ENCODE measurements at places on chromosomes 5 and 9.

GRCh38 chr5:94908889-94909480 lies 290.5 kb downstream of the SLF1 start:
- no peak for DNase-seq

DNA sequence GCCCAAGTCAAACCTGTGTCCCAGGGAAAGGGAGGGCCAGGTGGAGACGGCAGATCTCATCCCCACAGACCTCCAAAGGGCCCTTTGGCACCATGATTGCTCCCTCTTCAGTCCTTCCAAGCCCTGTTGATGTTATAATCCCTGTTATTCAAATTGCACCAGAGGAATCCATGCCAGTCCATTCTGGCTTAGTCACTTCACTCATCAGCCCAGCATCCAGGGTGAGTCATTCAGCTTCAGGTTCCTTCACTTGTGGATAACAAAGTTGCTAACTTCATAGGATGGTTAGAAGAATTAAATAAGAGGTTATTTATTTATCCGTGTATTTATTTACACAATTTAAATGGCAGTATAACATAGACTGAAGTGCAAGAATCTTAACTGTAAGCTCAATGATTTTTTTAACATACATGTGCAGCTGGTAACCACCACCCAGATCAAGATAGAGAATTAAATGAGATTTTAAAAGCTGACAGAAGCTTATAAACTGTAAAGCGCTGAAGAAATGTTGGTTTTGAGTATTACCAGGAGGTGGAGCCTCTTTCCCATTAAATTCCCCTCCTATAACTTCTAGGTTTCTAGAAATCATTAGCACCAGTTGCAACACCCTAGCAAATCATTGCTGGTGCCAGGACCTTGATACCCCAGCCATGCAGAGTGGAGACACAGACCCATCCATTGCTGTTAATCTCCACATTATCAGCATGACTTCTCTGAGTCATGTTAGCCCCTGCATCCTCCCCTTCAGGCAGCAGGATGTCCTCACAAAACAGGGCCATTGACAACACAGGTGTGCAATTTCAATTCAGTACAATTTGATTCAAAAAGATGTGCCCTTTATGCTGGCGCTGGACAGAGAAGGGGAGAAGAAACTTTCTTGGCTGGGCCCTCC lies 77.4 kb downstream of the SEC61B start:
- DNase-seq, result no peak

GRCh38 chr9:75601280-75601679 lies 289.2 kb upstream of the PCSK5 start:
- DNase-seq, result no peak

- DNase-seq, result no peak
Measured at GRCh38 chr5:115767424-115767823, 49.0 kb downstream of the CDO1 start.

DNA sequence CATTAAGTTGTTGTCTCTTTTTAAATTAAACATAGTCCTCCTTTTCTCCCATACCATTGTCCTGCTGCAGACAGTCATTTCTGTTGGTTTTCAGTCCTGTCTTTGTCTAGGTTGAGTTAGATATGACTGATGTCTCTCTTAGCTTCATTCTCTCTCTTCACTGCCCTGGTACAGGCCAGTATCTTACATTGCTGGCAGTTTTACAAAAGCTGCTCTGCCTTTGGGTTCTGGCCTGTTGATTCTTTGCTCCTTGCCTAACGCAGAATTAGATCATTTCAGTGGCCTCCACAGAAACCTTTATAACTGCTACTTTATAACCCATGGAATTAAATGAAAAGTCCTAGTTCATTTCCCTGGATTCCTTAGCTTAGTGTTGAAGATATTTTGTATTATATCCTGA lies 33.7 kb downstream of the GPR21 start:
- no peak for DNase-seq

GRCh38 chr5:167561796-167562195 lies 729.6 kb upstream of the WWC1 start:
- DNase-seq, result no peak
